Chondrocyte (in vitro differentiated cells): ENCODE measurements at places on chromosomes 16 and 17.

DNA sequence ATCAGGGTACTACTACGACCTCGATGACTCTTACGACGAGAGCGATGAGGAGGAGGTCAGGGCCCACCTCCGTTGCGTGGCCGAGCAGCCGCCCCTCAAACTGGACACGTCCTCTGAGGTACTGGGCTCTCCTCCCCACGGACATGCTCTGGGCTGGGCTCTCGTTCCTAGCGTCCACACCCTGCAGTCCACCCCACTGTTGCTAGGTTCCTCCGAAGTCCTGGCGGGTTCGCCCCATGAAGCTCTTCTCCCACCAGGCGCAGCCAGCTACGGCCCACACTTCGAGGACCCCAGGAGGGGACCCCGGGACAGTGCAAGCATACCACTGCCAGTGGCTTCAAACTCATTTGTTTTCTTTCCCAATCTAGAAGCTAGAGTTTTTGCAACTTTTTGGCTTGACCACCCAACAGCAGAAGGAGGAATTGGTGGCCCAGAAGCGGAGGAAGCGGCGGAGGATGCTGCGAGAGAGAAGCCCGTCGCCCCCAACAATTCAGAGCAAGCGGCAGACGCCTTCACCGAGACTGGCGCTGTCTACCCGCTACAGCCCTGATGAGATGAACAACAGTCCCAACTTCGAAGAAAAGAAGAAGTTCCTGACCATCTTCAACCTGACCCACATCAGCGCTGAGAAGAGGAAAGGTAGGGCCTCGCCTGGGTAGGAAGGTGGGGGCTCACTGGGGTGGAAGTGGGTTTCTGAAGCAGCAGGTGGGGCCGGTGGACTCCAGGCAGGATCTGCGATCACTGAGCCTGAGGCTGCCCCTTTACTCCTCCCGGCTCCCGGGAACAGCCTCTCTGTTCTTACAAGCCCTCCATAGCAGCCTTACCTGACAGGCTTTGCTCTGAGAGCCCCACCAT, 25.6 kb downstream of the GINS2 start:
- DNase-seq = no peak

DNA sequence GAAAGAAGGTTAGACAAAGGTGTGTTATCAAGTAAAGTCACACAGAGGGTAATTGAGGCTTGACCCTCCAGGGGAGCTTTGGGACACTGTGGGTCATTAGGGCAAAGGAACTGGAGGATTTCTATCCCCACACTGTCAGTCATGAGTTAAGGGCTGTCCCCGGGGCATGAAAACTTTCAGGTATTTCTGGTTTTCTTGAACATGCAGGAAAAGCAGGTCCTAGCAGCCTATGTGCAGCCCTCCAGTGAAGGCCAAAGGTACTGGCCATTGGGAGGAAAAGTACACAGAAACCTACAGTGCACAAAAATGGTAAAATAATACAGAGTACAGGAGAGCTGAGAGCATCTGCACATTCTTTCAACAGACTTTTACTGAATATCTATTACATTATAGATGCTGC, 44.4 kb upstream of the SCNN1B start:
- DNase-seq = no peak

GRCh38 chr17:57551321-57552079, 193.6 kb downstream of the CCDC182 start:
- no peak for DNase-seq

GRCh38 chr17:57834146-57834741, 15.6 kb downstream of the MRPS23 start:
- no peak for DNase-seq

DNA sequence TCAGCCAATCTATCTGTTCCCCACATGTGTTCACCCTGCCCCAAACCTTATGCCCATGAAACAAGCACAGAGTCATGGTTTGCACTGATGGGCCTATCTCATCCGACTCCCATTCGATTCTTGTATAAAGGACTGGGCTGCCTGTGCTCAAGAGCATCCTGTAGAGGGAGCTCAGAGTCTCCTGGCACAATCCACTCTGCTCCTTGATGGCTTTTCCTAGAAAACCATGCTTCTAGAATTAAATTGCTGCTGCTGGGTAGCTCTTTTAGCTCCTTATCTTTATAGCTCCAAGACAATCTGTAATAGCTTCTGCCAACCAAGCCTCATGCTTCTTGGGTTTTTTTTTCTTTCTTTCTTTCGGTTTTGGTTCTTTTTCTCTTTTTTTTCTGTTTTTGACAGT, 9.7 kb downstream of the ZNF19 start:
- DNase-seq = no peak
